Trophoblast cell (in vitro differentiated cells and primary cell): ENCODE measurements at places on chromosomes 11 and 22.

DNA sequence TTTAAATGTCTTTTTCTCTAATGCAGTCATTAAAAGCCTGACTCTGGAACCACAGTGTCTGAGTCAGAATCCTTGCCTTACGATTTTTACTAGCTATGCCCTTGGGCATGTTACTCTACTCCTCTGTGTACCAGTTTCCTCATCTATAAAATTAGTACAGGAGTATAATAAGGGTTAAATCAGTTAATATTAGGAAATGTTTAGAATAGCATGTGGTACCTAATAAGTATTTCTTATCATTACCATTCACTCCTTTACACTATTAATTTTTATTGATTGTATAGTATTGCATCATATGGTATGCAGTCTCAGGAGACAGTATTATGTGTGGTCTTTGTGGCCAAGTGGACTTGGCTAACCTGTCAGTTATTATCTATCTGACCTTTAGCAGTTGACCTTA, 68.2 kb downstream of the METTL15 start:
- H3K27ac ChIP-seq, result no peak overlapping the region
- no peaks in the 10 kb centered on the region for H3K27me3 ChIP-seq
- H3K4me1 ChIP-seq, result no peaks in the 10 kb centered on the region
- no peaks in the 10 kb centered on the region for H3K36me3 ChIP-seq

- H3K4me1 ChIP-seq, result no peaks in the 10 kb centered on the region
- H3K27ac ChIP-seq, result no peak overlapping the region
- H3K27me3 ChIP-seq, result no peaks in the 10 kb centered on the region
- H3K36me3 ChIP-seq, result no peaks in the 10 kb centered on the region
- H3K4me3 ChIP-seq, result no peak overlapping the region
Measured at GRCh38 chr11:97087419-97087818, 697.6 kb downstream of the JRKL start.

GRCh38 chr11:132125988-132126871, 755.8 kb downstream of the NTM start:
- H3K4me1 ChIP-seq, result no peaks in the 10 kb centered on the region
- peak overlapping the region; percentile 38 for H3K4me3 ChIP-seq
- H3K27ac ChIP-seq, result no peak overlapping the region
- no peak for DNase-seq

- peaks cover 5% of the 10 kb centered on the region for H3K27me3 ChIP-seq
- no peak overlapping the region for H3K4me3 ChIP-seq
- no peak for DNase-seq
- H3K36me3 ChIP-seq, result no peaks in the 10 kb centered on the region
Measured at GRCh38 chr22:50727678-50728522, 10.1 kb upstream of the ACR start.

DNA sequence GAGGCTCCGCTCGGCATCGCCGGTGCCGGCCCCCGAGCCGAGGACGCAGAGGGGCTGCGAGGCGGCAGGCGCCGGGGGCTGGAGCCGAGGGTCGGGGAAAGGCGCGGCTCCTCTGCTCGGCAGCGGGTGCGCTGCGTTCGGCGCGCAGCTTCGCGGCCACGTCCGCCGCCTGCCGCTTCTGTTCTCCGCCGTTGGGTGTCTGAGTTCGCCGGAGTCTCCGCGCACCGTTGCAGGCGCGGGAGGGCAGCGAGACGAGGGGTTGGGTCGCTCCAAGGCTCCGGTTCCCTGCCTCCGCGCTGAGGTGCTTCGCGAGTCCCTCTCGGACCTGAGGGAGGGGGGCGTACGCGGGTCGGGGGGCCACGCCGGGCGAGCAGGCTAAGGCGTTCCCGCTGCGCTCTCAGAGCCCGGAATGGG, 347 bp downstream of the MN1 start:
- H3K27ac ChIP-seq, result no peak overlapping the region
- peak; percentile 30 for DNase-seq
- peaks cover 31% of the 10 kb centered on the region for H3K4me1 ChIP-seq
- no peaks in the 10 kb centered on the region for H3K36me3 ChIP-seq

DNA sequence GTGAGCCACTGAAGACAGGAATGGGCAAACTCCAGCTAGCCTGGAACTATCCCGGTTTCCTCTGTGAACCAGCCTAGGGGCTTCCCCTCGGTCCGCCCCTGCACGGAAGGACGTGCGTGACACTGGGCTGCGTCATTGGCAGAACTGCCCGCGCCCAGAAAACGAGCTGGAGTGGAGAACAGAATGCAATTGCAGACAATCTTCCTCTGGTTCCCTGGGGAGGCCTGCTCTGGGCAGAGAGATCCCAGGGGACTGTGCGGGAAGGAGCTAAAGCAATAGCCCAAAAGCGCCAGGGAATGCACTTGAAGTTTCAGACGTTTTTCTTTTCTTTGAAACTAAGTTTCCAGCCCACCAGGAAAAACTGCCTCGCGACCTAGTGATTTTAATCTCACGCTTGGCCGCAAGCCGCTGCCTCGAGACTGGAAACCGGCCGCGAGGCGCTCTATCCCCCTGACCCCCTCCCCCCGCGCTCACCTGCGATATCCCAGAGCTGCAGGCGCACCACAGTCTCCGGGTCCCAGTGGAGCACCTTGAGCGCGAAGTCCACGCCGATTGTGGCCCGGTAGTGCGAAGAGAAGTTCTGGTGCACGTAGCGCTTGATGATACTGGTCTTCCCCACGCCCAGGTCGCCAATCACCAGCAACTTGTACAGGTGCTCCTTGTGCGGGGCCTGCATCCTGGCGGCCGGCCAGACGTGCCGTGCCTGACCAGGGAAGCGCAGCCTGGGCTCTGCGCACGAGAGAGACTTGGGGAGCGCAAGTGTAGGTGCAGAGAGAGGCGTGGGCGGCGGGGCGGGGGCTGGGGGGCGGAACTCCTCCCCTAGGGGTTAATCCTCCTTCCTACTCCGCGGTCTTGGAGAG, at the start of gene RAB38:
Gene RAB38, minus strand, starts transcription at position 735 of the 860 bp plus-strand sequence. Its CDS starts 59 bp downstream, at position 676.
- peak; percentile 32 for DNase-seq
- H3K27ac ChIP-seq, result no peak within 1 kb of the TSS
- no peaks in the 10 kb centered on the region for H3K27me3 ChIP-seq
- no peaks in the 10 kb centered on the region for H3K36me3 ChIP-seq
- H3K4me3 ChIP-seq, result peak within 1 kb of the TSS; percentile 79

DNA sequence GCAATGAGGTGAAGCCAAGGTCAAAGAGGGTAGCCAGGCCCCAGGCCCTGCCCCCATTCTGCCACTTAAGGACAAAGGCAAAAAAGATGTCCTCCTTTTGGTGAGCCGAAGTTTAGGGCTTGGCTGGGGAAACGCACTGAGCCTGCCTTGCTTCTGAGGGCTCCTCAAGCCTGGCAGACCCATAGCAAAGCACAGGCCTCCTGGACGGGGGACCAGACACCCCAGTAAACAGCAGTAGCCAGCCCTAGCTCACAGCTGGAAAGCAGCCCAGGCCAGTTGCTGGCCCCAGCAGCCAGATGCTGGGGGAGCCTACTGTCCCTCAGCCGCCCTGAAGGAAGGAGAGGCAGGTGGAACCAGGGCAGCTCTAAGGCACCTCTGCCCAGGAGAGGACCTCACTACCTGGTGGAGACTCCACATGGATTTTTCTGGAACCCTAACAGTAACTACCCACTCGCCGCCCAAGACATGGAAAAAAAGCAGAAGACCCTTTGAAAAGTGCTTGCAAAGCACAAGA, 3.8 kb upstream of the PYGM start:
- no peaks in the 10 kb centered on the region for H3K27me3 ChIP-seq
- H3K36me3 ChIP-seq, result peaks cover 58% of the 10 kb centered on the region
- H3K4me1 ChIP-seq, result peaks cover 15% of the 10 kb centered on the region
- no peak overlapping the region for H3K27ac ChIP-seq

DNA sequence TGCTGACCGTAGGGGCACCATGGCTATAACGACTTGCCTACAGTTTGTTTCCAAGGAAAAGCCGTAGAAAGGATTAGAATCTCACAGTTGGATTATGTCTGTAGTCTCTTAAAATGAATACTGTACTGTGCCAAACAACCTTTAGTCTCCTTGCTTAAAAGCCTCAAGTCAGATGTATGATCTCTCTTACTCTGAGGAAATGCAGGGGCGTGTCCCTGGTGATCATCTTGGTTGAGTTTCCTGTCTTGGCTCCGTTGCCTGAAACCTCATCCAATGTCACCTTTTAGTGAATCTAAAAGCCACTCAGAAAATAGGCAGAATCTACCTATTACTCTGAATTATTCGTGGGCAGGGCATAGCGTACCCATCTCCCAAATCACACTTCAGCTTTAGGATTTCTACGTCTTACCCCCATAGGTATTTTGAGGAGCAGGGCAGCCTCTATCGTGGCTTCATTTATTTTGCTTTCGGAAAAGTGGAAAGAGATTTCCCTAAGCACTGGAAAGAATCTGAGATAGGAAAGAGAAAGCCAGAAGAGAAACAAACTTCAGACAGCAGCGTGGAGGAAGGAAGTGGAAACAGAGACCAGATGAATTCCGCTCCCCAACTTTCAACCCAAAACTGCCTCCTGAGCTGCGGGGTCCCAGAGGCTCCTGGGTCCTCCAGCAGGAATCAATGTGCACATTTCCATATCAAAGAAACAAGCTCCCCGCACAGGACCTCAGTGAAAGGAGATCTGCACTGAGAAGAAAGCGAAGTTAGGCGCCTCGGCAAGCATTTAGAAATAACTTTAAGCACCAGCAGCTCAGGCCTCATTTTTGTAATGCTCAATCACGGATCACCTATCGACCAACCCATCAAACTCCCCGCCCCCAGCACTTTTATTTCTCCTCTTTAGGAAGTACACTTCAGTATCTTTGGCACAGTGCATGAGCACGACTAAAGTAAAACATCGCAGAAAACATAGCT, 245.8 kb downstream of the ETS1 start:
- peaks cover 3% of the 10 kb centered on the region for H3K4me1 ChIP-seq
- no peak overlapping the region for H3K4me3 ChIP-seq
- H3K27ac ChIP-seq, result no peak overlapping the region

- peaks cover 6% of the 10 kb centered on the region for H3K4me1 ChIP-seq
- H3K27me3 ChIP-seq, result no peaks in the 10 kb centered on the region
Measured at GRCh38 chr11:76799066-76799804, 16.1 kb downstream of the TSKU start.
